ENCODE measurements at places on chromosomes 1 and 21.

- peak; percentile 50 for DNase-seq
These were observed 649 bp upstream of the LDLRAD1 start for GRCh38 chr1:54018635-54019034.

DNA sequence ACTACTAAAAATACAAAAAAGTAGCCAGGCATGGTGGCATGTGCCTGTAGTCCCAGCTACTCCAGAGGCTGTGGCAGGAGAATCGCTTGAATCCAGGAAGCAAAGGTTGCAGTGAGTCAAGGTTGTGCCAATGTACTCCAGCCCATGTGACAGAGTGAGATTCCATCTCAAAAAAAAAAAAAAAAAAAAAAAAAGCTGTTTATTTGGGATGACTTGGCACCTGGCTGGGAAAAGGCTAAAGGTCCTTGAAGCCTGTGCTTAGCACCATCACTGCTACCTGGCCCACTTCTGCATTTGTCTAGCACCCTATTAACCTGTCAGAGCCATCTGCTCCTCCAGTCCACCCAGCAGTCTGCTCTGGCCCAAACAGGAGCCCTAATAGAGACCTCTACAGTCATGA is 25.0 kb downstream of the PRDX6 start:
- DNase-seq: no peak

DNA sequence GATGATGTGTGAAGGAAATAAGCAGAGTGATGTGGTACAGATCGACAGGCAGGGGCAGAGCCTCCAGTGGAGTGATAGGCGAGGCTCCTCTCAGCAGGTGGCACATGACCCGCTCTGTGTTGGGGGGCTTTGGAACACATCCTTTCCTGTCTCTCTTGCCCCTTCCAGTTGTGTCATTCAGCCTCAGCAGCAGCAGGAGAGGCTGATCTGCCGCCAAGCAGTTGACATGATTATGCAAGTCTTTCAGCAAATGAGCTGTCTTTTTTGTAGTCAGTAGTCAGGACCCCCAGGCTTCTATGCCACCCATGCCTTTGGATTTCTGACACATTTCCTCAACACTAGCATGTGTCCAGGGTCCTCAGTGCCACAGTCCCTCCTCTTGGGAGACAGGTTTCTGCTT is 307.1 kb upstream of the C1orf174 start:
- DNase-seq: no peak

- DNase-seq: peak; percentile 46
These were observed 16.1 kb upstream of the ARF1 start for GRCh38 chr1:228066416-228066815.

- peak; percentile 94 for DNase-seq
These were observed 25.8 kb downstream of the COL18A1 start for GRCh38 chr21:45430521-45431501.

GRCh38 chr1:36304970-36305914 is 926 bp upstream of the SH3D21 start:
- no peak for DNase-seq

DNA sequence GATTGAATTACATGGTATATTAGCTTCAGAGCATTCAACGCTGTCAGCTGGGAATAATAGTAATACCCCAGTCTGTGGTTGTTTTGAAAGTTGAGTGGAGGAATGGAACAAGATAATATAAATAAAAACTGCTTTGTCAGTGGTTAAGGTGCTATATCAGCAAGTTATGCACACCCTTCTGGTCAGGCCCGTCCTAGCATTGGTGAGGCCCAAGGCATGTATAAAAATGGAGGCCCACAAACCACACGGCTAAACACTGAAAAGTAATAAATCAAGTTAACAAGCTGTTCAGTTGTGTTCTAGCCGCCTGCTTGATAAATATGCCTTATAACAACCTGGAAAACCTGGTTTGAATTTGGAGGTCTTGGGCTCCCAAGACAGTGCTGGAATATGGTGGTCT is 77.4 kb downstream of the PSMG1 start:
- no peak for DNase-seq

GRCh38 chr1:83999316-83999819 is 436 bp upstream of the TTLL7 start:
- DNase-seq: peak; percentile 87

DNA sequence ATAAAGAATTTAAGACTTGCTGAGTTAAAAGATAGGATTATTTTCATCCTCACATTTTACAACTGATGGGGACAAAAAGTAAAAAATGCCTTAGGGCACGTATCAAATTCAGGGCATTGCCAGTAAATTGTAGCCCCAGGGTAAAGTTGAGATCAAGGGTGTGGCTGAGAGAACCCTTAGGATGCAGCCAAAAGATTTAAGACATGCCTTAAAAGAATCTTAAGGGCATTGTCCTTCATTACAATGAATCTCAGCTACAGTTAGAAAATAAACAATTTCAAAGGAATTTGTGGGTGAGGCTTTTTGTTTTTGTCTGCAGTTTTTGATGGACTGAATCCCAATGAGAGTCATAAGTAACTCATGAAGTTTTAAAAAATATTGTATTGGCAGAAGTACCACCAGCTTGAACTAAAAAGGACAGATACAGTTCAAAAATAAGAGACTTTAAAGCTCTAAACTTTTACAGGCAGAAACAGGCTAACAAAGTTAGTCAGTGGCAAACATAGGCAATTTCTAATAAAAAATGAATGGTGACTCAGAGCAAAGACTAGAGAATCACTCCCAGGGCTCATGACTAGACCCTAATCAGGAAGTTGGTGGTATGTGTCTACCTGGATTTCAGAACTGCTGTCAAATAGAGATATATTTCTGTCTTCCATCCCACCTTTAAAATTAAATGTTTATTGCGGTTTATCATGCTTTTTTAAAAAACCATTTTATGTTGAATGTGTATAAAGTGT is 165.1 kb upstream of the SNX7 start:
- no peak for DNase-seq

DNA sequence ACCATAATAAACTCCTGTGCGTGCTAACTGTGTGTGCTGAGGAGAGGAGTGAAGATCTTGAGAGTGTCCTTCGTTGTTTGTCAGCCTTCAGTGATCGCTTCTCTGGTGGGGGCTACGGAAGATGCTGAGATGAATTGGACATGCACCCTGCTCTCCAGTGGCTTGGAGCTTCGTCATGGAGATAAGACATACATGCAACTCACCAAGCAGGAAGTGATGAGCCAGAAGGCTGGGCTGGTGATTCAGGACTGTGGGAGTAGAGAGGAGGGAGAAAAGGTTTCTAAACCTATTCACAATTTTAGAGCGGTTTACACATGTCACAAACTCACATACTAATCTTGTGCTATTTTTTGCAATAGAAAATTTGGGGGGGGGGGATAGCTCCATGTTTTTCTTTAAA is 128.9 kb upstream of the ADAR start:
- DNase-seq: no peak

DNA sequence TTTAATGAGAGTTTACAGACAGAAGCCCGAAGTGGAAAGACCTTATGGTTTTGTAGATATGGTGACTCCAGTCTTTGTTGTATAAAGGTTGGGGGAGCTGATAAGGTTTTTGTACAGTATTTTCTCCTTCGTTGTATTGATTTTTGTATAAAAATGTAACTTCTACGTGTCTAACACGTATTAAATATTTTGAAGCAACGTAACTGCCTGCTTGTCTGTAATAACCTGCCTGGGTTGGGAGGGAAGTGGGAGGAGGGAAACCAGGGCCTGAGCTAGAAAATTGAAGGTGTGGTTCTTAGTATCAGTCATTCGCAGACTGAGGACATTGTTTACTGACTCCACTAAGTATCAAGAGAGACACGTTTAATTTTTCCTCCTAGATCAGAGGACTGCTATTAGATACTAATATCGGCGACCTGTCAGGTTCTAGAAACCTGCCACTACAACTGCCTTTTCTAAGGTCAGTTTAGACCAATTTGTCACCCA is 2.2 kb downstream of the IER5 start:
- DNase-seq: no peak

GRCh38 chr1:203133970-203134725 is 6.6 kb downstream of the ADORA1 start:
- DNase-seq: peak; percentile 84

GRCh38 chr1:77582905-77583304 is 99.6 kb downstream of the ZZZ3 start:
- no peak for DNase-seq

- DNase-seq: no peak
These were observed 15.8 kb upstream of the C8A start for GRCh38 chr1:56838759-56839158.

- DNase-seq: no peak
These were observed 86.7 kb upstream of the PTBP2 start for GRCh38 chr1:96634883-96635282.

DNA sequence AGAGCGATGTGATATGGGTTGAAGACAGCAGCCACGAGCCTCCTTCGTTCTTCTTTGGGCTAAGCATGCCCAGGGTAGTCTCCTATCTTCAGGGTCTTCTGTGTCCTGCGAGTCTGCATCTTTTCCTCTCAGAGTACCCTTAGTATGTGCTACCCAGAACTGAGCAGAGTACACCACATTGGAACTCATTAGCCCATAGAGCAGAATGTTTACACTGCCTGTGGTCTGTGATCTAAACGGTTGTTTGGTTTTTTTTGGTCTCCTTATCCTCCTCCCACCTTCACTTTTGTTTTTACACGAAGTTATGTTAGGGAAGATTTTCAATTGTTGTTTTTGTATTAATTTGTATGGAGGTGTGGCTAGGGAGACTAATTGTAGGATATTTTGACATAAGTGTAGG is 126.4 kb downstream of the NEK7 start:
- no peak for DNase-seq

GRCh38 chr21:29403301-29403700 is 104.6 kb downstream of the BACH1 start:
- DNase-seq: no peak

DNA sequence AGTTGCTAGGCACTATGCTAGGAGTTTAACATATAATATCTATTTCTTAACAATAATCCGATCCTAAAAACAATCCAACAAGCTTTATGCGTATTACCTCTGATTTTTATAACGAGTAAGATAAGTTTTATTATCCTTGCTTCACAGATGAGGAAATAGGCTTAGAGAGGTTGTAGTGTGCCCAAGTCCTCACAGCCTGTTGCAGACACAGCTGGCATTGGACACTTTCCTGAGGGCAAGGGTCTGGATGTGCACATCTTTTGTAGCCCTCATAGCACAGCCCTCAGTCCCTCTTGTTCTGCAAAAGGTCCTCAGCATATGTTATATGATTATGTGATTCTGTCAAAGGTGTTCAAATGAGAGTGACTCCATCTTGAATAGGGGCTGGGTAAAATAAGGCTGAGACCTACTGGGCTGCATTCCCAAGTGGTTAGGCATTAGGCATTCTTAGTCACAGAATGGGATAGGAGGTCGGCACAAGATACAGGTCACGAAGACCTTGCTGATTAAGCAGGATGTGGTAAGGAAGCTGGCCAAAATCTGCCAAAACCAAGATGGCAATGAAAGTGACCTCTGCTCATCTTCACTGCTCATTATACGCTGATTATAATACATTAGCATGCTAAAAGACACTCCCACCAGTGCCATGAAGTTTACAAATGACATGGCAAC is 75.7 kb upstream of the F3 start:
- peak; percentile 51 for DNase-seq

DNA sequence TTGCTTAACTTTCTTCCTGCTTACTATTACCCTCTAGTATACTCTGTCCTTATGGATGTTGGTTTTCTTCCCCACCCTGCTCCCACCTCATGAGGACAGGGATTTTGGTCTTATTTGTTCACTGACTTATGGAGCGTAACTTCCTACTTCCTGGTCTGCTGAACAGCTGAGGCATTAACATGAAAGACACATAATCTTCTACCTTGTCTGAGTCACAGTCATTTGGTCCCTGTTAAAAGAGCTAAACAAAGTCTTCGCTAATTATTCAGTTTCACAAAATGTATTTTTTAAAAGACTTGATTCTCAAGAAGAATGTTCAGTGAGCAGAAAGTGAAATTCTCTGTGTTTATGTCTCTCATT is 18.5 kb downstream of the RNASEL start:
- no peak for DNase-seq

DNA sequence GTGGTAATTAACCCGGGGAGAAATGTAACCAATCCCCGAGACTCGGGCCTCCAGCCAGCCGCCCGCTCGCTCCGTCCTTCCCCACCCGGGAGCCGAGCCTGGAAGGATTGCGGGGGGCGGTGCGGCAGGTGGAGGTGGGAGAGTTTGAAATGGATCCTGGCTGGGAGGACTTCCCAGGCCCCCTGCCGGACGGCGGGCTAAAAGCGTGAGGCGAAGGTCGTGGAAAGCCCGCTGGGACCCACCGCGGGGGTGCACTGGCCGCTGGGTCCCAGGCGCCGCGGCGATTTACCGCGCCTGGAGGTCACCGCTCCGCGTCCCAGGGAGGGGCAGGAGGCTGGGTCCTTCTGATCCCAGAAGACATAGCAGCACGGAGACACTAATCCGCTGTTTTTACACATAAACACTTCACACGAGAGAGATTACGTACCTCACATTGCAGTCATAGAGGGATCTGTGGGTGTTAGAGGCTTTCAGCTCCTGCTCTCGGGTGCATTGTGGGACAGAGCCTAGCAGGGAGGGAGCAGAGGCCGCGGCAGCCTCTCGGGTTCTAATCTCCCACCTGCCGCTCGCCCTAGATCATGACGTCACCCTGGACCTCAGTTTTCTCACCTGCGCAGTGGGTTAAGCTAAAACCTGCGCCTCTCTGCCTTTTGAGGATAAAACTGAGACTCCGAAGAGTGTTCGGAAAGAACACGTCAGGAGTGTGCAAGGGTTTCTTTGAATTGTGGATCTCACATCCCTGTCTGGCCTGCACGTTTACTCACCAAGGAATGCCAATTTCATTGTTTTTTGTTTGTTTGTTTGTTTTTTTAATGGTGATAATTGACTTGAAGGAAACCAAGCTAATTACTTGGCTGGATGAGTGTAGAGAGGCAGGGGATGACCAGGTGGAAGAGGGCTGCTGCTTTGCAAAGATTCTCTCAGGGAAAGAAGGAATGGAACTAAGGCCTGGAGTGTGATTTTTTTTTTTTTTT is 17.1 kb upstream of the TMEM9 start:
- no peak for DNase-seq

GRCh38 chr1:202638019-202638700 is 72.1 kb downstream of the SYT2 start:
- no peak for DNase-seq

GRCh38 chr1:171610385-171610784 is 11.7 kb upstream of the MYOCOS start:
- DNase-seq: no peak

- no peak for DNase-seq
These were observed 19.8 kb downstream of the COL16A1 start for GRCh38 chr1:31683997-31684396.
